ENCODE measurements at places on chromosomes 13 and 19.

GRCh38 chr13:75739244-75739868, 103.2 kb downstream of the LMO7 start:
- no peak for DNase-seq

DNA sequence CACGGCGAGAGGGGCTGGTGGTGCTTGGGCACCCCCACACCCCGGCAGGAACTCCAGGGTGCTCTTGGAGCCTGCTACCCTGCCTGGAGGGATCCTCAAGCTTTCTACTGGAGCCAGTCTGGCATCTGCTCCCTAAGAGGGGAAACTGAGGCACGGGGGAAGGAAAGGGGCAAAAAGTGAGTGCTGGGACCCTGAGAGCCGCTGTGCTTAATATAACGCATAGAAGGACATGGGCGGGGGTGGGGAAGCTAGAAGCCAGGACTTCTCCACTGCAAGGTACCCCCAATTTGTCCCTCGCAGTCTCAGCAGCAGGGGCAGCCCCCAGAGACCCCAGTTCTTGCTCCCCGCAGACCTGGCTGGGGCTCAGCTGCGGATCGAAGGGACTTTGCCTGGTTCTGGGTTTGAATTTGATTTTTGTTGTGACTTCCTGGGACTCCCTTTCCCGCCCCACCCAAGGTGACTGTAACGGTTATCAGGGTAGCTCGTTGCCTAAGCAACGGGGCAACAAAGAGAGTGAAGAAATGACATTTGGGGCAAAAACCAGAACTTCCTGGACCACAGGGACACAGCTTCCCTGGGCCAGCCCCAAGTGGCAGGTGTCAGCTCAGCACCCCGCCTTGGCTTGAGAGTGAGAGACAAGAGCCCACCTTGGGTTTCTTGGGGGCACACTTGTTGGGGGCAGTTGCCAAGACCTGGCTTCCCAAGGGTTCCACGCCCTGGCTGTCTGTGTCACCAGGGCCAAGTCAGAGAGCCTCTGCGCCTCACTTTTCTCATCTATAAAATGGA, 638 bp downstream of the ADGRE5 start:
- DNase-seq, result no peak

DNA sequence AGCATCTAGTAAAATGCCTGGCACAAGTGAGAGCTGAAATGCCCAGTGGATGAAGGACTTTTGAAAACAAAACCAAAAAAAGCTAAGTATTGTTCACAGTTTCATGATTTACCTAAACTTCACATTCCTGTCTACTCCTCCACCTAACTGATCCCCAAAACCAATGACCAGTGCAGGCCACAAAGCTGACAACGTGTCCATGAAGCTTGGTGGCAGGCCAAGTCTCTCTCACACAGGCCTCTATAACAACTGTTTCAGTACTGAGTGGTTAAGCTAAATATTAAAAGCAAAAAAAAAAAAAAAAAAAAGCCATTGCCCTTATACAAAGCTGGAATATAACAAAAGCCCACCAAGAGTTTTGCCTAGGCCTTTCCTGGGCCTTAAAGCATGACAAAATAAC, 36.4 kb downstream of the STK24 start:
- DNase-seq, result no peak

DNA sequence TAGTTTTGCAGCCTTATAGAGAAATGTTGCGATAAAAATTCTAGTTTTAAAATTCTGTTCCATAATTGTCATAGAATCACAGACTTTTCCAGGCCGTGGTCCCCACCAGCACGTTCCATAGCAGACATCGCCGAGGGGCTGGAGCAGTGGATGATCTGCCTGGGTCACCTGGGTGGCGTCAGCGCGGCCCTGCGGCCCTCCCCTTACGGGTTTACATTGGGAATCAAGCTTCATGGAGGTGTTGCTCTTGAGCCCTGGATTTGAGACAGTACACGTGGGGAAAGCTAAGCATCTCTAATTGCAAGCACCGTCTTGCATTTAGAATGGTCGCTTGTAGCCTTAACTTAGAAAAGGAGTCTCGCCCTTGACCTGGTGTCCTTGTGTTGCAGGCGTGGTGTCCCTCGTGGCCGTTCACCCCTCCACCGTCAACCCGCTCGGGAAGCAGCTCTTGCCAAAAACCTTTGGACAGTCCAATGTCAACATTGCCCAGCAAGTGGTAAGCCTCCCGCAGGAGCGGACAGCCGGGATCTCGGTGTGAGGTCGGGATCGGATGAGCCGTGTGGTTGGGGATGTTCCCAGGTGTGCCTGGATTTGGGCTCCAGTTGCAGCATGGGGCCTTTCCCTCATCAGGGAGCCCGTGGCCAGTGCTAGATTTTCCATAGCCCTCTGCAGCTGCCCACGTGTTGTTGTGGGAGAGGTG, 35.1 kb downstream of the ATP4B start:
- no peak for DNase-seq

- no peak for DNase-seq
Measured at GRCh38 chr19:33047422-33047821, 17.3 kb downstream of the RHPN2 start.

DNA sequence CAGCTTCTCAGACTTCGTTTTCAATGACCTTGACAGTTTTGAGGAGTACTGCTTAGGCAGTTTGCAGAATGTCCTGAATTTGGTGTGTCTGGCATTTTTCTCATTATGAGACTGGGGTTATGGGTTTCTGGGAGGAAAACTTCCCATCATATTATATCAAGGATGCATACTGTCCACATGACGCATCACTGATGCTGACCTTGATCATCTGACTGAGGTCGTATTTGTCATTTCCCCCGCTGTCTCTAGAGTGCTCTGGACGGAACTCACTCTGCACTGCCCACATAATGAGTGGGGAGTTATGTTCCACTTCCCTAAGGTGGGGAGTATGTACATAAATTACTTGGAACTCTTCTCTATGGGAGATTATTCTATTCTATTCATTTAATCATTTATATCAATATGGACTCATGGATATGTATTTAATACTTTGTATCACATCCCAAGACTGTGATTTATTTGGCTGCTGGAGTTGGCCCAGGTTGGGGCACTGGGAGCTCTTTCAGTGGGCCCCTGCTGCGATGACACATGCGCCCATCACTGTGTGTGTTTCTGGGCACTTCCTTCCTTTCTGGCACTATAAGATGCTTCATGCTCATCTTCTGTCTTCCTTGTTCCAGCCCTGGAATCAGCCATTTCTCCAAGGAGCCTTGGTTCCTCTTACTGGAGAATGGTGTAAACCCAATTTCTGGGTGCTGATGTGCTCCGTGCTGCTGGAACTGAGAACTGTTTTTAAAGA, 138.6 kb downstream of the MIPEP start:
- no peak for DNase-seq

GRCh38 chr13:36710396-36710795, 36.6 kb downstream of the SERTM1 start:
- DNase-seq, result no peak

DNA sequence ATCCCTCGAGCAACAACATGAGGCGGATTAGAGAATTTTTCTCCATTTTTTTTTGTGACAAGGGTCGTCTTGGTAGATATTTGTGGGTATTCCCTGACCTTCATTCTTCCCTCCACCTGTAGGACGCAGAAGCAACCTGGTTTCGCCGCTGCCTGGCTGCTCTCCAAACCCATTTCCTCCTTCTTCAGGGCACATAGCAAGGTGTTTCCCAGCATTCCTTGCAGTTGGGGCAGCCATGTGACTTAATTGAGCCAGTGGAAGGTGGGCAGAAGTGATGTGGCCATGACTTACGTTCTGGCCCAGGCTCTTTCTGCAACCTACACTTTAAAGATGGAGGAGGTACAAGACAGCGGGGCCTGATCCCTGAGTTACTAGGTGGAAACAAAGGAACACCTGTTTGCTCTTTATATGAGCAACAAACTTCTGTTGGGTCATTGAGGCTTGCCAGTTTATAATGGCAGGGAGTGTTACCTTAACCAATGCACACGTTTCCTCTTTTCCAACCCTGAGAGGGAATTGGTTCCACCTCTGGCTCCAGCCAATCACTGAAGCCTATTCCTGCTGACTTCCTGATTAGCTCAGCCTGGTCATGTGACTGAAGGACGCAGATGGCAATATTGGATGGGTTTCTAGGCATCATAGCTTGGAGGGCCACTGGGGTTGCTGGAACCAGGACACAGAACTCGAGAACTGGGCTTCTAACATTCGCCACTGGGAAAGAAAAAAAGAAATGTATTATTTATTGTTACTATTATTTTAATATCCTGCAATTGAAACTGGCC, 30.8 kb upstream of the ZNRF4 start:
- no peak for DNase-seq

- DNase-seq, result no peak
Measured at GRCh38 chr19:35996777-35997176, 1.8 kb downstream of the SDHAF1 start.

- DNase-seq, result no peak
Measured at GRCh38 chr13:101397742-101398141, 18.6 kb downstream of the NALCN start.

- DNase-seq, result peak; percentile 55
Measured at GRCh38 chr19:18589380-18590272, 1.0 kb downstream of the REX1BD start.

DNA sequence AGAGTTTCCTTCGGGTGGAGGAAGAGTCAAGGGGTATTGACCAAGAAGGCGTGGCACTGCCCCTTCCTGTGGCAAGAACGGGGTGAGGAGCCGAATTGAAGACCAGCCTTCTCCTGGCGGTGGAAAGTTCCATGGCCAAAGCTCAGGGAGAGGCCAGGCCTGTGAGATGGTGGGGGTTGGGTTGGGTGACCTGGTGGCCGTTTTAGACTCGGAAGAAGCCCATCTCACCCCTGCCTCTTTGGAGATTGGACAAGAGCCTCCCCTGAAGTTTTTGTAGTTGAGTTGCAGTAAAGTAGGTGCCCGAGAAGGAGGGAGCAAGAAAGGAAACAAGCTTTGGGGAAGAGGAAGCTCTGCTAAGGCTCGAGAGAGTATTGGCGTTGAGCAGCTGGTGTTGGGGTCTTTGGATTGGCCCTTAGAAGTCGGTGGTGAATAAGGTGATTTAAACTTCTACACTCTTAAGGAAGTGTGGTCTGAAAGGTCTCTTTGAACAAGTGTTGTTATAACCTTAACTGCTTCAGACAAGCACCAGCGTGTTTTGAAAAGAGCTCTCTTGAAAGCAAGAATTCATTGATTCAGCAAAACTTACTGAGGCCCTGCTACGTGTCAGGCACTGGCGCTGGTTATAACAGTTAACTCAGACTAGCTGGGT, 964 bp downstream of the SPINT2 start:
- DNase-seq, result no peak

- no peak for DNase-seq
Measured at GRCh38 chr13:68440874-68441273, 1210.7 kb upstream of the PCDH9 start.

GRCh38 chr19:3012621-3013262, 16.3 kb downstream of the TLE2 start:
- DNase-seq, result no peak

DNA sequence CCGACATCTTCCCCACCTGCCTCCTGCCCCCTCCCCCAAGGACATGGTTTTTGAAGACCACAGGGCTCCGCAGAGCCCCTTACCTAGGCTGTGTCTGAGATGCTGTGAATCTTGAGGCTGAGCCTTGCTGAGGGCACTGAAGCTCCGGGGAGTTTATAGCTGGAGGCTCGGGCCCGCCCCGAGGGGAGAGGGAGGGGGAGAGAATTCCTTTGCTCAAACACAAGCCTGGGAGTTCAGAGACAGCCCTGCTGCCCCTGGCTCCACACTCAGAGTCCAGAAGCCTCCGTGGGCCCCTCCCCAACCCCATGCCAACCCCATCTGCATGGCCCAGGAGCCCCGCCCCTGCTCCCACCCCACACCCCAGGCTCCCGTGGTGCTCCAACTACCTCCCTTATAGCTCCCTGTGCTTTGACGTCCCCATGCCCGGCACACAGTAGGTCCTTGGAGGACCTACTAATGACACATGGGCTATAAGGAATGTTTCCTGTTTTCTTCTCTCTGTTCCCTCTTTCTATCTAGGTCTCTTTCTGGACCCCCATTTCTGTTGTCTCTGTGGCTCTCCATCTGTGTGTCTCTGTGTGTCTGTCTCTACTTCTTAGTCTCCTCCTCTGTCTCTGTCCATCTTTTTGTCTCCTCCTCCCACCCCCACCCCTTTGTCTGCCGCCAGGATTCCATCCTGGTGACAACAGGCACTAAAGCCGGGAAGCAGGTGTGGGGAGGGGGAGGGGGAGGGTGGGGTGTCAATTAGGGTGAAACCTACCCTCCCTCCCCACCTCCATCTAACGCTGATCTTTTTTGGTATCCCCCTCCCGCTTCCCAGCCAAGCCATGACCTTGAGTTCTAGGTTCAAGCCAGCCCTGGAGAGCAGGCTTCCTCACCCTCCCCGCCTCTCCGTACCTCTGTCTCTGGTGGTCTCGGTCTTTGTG, at the start of gene TNNT1:
TSS of gene TNNT1 (minus strand) at position 129 of the 926 bp plus-strand sequence. CDS start 2,049 bp downstream, outside the sequence.
- no peak for DNase-seq

DNA sequence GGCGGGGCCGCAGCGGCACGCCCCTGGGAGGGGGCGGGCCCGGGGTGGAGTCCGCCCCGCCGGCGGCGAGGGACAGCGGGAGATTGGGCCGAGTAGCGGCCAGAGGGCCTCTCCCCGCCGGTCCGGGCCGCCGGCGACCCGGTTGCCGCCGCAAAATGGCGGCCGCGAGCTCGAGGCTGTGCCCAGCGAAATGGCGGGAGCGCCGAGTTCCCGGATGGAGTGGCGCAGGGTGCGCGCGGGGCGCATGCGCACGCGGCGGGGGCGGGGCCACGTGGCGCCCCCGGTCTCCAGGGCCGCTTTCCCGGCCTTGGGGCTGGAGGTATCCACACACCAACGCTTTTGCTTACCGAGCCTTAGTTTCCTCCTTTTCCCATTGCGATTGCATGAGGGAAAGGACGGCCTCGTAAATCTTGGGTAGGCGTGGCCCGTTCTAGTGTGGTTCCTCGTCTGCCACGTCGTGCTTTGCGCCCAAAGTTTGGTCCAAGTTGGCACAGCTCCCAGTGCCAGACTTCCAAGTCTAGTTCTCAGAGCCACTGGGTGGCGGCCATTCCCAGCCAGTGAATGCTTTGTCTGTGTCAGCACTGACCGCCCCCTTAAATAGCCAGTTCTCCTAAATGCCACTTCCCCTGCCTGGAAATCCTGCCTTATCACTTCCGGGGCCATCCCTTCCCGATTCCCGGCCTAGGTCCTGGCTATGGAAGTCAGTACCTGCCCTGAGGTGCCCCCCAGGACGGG, 513 bp downstream of the CIRBP start:
- peak; percentile 80 for DNase-seq

- DNase-seq, result peak; percentile 65
Measured at GRCh38 chr13:29543230-29544215, 52.0 kb downstream of the SLC7A1 start.

GRCh38 chr19:39939556-39939955, 5.1 kb upstream of the FCGBP start:
- DNase-seq, result no peak

DNA sequence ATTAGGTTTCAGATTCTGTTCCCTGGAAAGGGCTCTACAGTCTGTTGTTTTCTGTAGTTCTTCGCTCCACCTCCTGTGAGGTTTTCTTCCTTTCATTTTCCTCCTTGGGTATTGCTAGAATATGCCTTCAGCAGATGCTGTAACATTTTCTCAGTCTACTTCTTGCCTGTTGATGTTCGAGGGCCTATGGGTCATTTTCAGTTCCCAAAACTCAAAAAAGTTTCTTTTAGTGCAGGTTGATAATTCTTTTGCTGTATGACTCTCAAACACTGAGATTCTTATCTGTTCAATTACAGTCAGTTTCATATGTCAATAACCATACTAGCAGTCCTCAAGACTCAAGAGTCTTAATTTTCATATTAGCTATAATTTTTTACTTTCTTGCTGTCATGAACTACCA, 268.3 kb downstream of the RFC3 start:
- no peak for DNase-seq

- DNase-seq, result no peak
Measured at GRCh38 chr19:40691421-40692211, 1.2 kb upstream of the NUMBL start.

- no peak for DNase-seq
Measured at GRCh38 chr13:28981530-28981929, 161.4 kb downstream of the MTUS2 start.

Data from stimulated activated CD8-positive, alpha-beta memory T cell treated with anti-CD3 and anti-CD28 coated beads, Interleukin-15, amount 100 ng/mL, for 48 hours (primary cell).